ENCODE measurements at places on chromosomes 3 and 15. TPM values are rescaled to one million over a fixed set of nuclear protein-coding genes. Genes with fewer than 3 reads are reported as not detected.

GRCh38 chr15:35136321-35137189 is 51.5 kb upstream of the NANOGP8 start:
- no peak for DNase-seq

- DNase-seq = no peak
Observed at GRCh38 chr3:28698706-28699105, 350.1 kb upstream of the AZI2 start.

GRCh38 chr3:50189274-50189673 is 2.1 kb upstream of the GNAT1 start:
- peak; percentile 58 for DNase-seq

DNA sequence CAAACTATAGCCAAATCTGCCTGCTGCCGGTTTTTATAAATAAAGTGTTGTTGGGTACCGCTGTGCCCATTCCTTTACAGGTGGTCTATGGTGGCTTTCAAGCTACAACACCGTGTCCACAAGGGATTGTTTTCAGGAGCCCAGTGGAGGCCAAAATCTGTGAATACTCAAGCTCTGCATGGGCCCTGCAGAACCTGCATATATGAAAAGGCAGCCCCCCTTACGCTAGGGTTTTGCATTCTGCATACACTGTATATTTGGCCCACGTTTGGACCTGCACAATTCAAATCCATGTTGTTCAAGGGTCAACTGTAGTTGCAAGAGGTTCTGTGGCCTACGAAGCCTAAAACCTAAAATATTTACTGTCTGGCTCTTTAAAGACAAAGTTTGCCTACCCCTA is 122.2 kb upstream of the TLE3 start:
- DNase-seq = no peak

GRCh38 chr3:195012571-195012970 is 258.4 kb downstream of the XXYLT1 start:
- DNase-seq = no peak

- DNase-seq = no peak
Observed at GRCh38 chr15:76208786-76209424, 102.4 kb downstream of the ETFA start.

- DNase-seq = no peak
Observed at GRCh38 chr15:27770086-27770607, 329.0 kb downstream of the OCA2 start.

DNA sequence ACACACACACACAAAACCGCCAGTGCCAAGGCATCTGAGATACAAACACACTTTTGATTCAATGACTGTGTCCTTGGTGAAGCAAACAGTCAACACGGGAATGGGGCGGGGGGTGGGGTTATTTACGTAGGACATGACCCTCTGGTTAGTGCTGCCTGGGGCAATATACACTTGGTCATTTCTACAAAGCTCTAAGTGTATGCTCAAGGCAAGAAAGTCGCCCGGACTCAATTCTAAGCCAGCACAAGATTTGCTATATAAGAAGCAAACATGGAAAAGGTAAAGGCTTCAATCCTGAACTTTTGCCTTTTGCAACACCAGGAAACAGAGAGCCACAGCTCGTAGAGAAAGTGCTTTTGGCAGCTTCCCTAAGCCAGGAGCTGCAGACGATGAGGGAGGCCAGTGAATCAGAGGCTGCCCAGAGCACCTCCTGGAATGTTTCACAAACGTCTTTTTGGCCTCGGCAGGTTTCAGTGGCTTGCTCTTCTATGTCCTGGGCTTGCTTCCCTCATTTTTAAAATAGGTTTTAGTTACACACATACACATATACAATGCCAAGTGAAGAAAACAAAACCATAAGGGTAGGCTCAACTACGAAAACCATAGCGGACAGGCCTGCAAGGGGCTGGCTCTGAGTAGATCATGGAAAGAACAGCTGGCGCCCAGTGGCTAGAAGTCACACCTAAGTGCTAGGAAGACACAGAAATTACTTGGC is 73.6 kb downstream of the TM4SF4 start:
- peak; percentile 74 for DNase-seq

The SCG5 gene
- 46.8 TPM for total RNA-seq

The KY gene
- not detected for total RNA-seq

The CYP8B1 gene
- not detected for total RNA-seq
